CD4-positive, alpha-beta T cell treated with Interleukin-17A for 1 hour (primary cell): ENCODE measurements at places on chromosomes 3 and 15.

GRCh38 chr15:34216527-34217270 lies 6.8 kb upstream of the KATNBL1 start:
- no peak for DNase-seq

GRCh38 chr15:83285979-83286553 lies 1.6 kb upstream of the BNC1 start:
- DNase-seq, result no peak

DNA sequence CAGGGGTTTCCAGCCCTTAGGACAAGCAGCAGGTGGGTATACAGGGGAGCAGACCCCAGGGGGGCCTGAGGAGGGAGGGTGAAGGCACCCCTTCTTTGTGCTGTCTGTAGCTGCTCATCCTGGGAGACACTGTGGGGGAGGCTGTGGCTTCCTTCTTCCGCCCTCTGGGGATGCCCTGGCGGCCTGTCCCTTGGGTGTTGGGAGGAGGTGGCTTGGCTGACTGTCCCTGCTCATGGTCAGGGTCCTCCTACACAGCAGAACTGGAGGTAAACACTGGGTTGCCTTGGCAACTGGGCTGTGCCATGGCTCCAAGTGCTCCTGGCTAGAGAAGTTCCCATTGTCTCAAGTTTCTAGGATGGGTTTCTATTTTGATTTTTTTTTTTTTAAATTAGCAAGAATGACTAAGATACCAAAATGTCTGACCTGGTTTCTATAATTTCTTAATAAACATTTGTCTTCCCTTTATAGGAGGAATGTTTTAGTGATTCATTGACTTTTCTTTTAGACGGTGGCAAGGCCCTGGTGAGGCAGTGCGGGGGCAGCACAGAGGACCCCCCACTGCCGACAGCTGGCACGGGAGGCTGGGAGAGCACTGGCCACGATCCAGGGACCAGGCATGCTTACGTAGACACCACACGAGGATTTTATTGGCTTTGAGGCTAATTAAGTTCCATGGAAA lies 12.4 kb downstream of the KLF13 start:
- peak; percentile 55 for DNase-seq

GRCh38 chr3:71152892-71153265 lies 430.6 kb downstream of the FOXP1 start:
- DNase-seq, result no peak

DNA sequence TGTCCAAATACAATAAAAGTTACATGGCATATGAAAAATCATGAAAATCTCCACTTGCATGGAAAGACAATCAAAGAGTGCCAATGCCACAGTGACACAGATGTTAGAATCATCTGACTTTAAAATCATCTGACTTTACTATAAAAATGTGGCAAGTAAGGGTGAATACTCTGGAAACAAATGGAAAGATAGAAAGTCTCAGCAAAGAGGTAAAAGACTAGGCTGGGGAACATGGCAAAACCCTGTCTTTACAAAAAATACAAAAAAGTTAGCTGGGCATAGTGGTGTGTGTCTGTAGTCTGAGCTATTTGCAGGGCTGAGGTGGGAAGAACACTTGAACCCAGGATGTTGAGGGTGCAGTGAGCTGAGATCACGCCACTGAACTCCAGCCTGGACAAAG lies 29.1 kb downstream of the ALPK3 start:
- no peak for DNase-seq

- peak; percentile 75 for DNase-seq
These were observed 45.5 kb upstream of the KLHL25 start for GRCh38 chr15:85840079-85840801.

- no peak for DNase-seq
These were observed 206.3 kb upstream of the PRICKLE2 start for GRCh38 chr3:64431526-64432091.

GRCh38 chr15:60508442-60508841 lies 29.5 kb upstream of the ICE2 start:
- DNase-seq, result peak; percentile 21

- DNase-seq, result no peak
These were observed 2.1 kb downstream of the FAN1 start for GRCh38 chr15:30905821-30906220.

DNA sequence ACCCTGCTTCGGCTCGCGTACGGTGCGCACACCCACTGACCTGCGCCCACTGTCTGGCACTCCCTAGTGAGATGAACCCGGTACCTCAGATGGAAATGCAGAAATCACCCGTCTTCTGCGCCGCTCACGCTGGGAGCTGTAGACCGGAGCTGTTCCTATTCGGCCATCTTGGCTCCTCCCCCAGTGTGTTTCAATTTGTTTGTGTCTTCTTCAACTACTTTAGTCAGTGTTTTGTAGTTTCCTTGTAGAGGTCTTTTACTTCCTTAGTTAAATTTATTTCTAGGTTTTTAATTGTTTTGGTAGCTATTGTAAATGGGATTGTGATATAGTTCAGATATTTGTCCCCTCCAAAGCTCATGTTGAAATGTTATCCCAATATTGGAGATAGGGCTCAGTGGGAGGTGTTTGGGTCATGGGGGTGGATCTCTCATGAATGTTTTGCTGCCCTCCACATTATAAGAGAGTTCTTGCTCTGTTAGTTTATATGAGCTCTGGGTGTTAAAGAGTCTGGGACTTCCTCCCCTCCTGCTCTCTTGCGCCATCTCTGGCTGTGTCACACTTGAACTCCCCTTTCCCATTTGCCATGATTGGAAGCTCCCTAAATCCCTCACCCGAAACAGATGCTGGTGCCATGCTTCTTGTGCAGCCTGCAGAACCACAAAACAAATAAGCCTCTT lies 304.4 kb downstream of the DOCK3 start:
- DNase-seq, result no peak

DNA sequence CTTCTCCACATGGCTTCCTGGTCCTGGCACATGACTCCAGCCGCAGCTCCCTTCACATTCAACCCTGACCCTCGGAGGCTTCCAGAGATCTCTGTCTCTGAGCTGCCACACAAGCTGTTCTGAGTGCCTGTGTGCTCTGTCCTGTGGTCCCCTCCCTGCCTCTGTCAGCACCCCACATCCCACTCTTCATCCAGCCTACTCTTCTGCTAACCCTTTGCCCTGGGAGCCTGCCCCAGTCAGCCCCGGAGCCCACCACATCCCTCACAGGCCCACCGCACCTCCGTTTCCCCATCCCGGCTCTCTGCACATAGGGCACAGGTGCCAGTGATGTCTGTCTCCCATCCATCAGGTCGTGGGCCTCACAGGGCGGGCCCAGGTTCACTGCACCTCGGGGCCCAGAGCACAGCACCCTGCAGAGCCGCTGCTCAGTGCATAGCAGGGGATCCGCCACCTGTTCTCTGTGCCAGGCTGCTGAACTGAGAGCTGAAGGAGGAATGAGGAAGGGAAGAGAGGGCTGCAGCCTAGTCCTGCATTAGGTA lies 133.6 kb downstream of the UACA start:
- no peak for DNase-seq

DNA sequence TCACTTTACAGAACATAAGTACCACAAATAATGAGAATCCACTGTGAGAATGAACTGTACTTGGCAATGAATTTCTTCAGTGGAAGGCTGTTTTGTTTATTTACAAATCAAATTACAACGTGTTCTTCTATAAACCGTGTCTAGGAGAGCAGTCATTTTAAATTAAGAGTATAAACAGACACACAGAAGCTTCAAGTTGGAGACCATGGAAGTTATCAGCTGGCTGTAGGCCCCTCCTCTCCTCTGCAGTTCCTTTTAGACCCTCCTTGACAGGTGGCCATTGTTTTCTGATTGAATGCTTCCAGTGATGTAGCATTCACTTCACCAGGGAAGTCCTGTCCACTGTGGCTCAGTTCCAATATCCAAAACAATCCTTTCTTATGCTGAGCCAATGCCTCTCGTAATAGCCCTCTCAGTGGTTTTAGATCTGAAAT lies 7.3 kb upstream of the MAPK6 start:
- DNase-seq, result no peak

- DNase-seq, result no peak
These were observed 1071.6 kb downstream of the PLOD2 start for GRCh38 chr3:145089337-145089736.
